Right lobe of liver (tissue), 6 donors: ENCODE measurements at places on chromosomes 7 and 10. TPM values are rescaled to one million over a fixed set of nuclear protein-coding genes. Genes with fewer than 3 reads are reported as not detected.

DNA sequence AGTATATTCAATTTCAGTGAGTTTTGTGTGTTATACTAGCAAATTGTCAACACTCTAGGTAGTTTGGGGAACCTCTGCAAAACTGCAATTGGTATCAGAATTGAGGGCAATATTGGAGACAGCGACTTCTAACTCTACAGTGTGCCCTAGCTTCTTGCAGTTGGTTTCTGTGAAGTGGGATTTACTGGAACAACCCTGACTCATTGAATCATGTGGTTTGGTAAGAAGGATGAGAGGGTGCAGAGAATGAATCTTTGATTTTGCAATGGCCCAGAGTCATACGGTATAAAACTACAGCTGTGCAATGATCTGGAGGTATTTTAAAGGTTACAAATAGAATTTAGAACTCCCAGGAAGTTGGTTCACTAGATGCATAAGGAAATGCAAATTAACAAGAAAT is 129.1 kb upstream of the PPP1R3A start:
- no peak for DNase-seq

DNA sequence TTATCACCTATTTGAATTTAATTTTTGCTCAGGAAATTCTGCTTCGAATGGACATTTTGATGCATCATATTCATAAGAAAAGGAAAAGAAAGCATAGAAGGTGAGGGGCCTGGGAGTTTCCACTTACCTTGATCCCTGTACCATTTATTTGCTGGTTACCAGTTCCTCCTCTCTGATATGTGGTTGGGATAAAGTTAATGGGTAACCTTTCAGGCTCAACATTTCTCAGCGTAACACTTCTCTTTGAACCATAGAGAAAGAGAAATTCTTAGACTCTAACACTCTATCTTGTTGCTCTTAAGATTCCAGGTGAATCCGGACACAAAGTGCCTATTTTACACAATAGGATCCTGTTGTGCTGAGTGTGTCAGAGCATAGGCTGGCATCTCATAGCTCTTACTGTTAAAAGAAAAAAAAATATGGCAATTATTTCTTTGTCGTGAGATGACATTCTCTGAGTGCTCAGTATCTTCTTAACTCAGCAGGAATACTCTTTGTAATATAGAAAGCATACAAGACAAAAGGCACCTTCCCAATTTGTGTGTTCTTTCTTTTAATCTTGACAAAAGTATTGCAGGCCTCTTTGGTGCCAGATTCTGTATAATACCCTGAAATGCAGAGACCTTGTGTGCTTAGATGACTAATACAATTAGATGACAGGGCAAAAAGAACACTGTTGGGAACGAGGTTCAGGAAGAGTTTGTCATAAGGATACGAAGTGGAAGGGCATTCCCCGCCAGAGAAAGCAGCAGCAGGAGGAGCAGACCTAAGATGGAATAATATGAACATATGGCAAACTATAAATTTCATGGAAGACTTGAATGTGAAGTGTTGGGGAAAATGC is 689.6 kb downstream of the NRG3 start:
- no peak for DNase-seq

GRCh38 chr10:98253499-98253898 is 14.5 kb downstream of the LOXL4 start:
- DNase-seq: no peak

DNA sequence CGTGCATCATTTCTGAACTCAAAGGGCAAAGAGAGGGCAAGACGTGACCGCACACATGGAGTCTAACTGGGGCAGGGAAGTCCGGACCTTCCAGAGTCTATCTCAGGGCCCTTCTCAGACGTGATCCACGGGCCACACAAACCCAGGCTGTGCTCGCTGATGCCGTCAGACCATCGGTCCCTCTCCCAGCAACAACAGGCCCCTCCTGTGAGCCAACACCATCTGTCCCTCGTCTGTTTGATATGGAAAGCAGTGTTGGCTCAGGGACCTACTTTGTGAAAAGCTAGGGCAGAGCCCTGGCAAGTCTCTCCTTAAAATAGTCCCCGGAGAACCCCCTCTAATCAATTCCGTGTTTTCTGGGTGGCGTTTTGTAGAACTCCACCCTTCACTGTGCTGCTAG is 208.8 kb downstream of the TCERG1L start:
- DNase-seq: no peak

- DNase-seq: no peak
Observed at GRCh38 chr7:77940647-77941046, 142.1 kb downstream of the PHTF2 start.

- no peak for DNase-seq
Observed at GRCh38 chr7:70460562-70460961, 671.4 kb upstream of the GALNT17 start.

DNA sequence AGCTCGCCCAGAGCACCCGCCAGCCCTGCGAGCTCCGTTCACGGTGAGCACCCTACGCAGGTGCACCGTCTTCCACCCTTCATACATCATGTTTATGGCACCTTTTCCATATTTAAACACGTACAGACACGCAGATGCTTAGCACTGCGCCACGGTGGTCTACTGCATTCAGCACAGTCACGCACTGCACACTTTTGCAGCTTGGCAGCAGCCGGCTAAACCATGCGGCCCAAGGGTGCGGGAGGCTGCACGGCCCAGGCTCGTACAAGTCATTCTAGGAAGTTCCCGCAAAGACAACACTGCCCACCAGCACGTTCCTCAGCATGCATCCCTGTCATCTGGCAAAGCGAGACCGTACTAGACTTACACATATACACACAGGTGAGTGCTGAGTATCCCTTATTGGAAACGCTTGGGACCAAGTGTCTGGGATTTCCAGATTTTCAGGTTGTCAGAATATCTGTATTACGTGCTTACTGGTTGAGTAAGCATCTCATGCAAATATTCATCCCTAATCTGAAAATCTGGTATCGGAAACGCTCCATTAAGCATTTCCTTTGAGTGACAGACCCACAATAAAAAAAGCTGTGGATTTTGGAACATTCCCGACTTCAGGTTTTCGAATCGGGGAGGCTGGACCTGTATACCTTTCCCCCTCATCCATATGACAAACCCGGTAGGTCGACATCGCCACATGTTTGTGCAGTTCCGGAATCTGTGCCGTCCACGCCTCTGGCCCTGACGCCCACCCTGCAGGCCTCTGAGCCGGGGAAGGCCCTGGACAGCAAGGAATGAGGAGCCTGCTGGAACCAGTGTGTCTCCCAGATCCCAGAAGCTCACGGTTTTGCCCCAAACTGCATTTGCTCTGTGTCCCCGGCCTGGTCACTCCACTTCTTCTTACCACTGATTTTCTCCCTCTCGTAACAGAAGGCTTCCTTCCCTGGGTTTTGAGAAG is 222.2 kb downstream of the ELFN1 start:
- DNase-seq: no peak

GRCh38 chr7:15561835-15562234 is at the start of gene AGMO:
TSS of gene AGMO (minus strand) at chr7:15562015.
- peak; percentile 93 for DNase-seq

GRCh38 chr10:113041841-113042750 is 92.0 kb downstream of the TCF7L2 start:
- no peak for DNase-seq

- peak; percentile 63 for DNase-seq
Observed at GRCh38 chr7:41339913-41340676, 362.8 kb downstream of the INHBA start.

DNA sequence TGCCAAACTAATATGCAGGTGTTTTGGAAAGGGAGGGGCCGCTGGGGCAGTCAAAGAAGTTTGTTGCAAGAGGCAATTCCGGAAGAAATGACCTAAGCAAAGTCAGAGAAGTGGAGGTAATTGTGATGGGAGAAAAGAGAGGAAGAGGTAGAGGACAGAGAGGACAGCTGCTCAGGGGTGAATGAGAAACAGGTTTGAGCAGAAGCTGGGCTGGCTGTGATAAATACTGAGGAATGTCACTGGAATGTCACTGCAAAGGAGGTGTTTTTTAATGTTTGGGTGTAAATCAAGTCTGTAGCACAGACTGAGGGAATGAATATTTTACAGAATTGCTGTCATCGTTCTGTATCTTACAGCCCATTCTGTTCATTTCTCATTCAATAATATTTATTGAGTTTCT is 207.2 kb downstream of the DPP6 start:
- DNase-seq: no peak

DNA sequence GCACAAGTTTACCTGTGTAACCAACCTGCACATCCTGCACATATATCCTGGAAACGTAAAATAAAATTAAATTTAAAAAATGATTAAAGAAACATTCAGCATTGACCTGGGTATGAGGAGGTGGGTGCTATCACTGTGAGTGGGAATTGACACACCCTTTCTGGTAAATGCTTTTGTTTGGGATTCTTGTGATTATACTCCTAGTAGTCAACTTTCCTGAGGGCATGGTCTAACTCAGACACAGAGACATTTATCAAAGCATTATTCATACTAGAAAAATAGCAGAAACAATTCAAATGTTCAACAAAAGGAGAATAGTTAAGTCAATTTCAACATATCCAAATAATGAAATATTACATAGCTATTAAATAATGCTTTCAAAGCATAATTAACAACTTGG is 44.2 kb downstream of the CNNM2 start:
- no peak for DNase-seq

- DNase-seq: no peak
Observed at GRCh38 chr7:10536561-10536960, 437.1 kb upstream of the PHF14 start.

GRCh38 chr10:607545-608185 is 81.8 kb downstream of the DIP2C start:
- DNase-seq: no peak

CLDN3 gene
- total RNA-seq: 31.2 TPM

NFE2L3 gene
- total RNA-seq: 0.61 TPM

PCGF6 gene
- 6.8 TPM for total RNA-seq

FKBP14 gene
- 6.6 TPM for total RNA-seq

LRRC61 gene
- 33.0 TPM for total RNA-seq

FGL2 gene
- 3.4 TPM for total RNA-seq

SSBP1 gene
- total RNA-seq: 84.1 TPM
